ENCODE measurements at places on chromosomes 2 and 18.
A peak's percentile ranks its signal among the peaks of the same experiment; 100 is the strongest.

DNA sequence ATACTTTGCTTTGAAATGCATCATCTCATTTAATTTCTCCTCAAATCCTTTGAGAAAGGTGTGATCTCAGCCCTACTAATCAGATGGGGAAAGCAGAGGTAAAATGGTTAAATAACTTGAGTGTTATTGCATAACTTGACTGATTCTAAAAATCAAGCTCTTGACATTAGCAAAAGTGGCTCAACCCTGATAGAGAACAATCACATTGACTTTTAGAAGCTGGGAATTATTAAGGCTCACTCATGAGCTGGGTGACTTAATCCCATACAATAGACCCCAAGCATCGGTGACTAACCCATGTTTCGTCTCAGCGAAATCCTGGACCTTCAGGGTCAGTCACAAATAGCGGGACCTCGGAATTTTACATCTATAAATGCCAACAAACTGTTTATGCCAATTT, 378.9 kb downstream of the NBAS start:
- DNase-seq, result no peak

DNA sequence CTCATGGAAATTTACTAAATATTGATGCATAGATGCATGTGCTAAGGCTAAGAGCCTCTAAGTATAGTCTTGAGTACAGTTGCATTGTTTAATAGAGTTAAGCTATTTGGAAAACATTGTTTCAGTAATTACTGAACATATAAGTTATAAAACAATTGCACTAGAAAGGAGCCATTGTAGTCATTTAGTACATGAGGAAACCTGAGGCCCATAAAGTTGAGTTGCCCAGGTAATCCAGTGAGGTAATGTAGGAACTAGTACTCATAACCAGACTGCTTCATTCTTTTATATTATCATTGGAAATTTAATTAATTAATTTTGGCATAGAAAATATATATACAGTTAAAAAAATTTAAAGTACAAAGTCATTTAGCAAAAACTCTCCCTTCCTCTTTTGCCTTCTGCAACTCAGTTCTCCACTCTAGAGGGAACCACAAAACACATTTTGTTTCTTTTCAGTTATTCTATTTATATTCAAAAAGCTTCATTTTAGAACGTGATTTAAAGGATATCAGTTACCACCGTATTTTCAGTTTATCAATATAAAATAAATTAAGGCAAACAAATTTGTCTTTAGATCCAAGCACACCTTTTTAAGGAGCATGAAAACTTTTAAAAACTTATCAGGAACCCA, 27.8 kb upstream of the TBR1 start:
- no peak for DNase-seq

GRCh38 chr18:45576931-45577330, 38.3 kb upstream of the SLC14A2 start:
- DNase-seq, result no peak

DNA sequence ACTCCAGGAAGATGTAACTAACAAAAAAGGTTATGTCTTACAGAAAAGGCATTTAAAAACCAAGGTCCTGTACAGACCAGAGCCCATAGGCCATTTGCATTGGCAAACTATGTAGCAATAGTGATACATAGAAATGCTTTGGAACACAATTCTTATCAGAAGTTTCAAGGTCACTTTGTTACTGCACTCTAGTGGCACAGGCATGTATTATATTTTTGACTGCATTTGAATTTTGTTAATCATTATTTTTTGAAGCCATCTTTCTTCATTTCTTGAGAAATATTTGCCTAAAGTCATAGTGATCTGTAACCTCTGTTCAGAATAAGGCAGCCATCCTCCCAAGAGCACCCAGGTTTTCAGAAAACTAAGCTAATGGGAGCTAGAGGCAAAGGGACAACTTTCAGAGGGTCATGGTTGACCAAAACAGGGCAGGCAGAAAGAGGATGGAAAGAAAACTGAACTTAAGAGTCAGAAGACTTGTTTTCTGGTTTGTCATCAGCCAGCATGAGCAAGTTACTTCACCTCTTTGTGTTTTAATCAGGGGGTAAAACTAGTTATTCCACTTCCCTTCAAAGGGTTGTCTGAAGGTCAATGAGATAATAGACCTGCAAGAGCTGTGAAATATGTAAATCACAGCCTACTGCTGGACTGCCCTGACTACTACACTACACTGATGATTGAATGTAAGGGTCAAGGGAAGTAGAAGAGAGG, 41.5 kb downstream of the SLC38A11 start:
- DNase-seq, result peak; percentile 70

- DNase-seq, result no peak
Observed at GRCh38 chr2:232203936-232204335, 174.6 kb upstream of the ALPP start.

- DNase-seq, result peak; percentile 96
Observed at GRCh38 chr2:219218732-219219701, at the start of gene ABCB6. TSS of gene ABCB6 (minus strand) at chr2:219218958. CDS start at chr2:219218673, 285 bp downstream.

- DNase-seq, result peak; percentile 94
Observed at GRCh38 chr2:36485521-36485920, 112.4 kb downstream of the FEZ2 start.

DNA sequence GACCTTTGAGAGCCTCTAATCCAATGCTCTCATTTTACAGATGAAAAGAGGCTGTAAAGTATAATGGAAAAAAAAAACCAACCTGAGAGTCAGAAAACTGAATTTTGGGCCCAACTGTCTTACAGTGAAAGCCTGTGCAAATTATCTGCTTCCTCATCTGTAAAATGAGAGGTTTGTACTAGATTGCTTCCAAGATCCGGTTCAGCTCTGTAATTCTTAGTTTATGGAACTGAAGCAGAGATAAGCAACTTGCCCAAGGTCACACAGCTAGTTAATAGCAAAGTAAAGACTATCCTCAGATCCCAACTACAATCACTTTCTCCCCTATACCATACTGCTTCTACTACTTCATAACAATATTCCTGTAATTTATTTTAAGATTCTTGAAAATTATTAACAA, 6.3 kb downstream of the TLK1 start:
- peak; percentile 19 for DNase-seq

- peak; percentile 5 for DNase-seq
Observed at GRCh38 chr2:88181511-88181910, 11.4 kb downstream of the THNSL2 start.

DNA sequence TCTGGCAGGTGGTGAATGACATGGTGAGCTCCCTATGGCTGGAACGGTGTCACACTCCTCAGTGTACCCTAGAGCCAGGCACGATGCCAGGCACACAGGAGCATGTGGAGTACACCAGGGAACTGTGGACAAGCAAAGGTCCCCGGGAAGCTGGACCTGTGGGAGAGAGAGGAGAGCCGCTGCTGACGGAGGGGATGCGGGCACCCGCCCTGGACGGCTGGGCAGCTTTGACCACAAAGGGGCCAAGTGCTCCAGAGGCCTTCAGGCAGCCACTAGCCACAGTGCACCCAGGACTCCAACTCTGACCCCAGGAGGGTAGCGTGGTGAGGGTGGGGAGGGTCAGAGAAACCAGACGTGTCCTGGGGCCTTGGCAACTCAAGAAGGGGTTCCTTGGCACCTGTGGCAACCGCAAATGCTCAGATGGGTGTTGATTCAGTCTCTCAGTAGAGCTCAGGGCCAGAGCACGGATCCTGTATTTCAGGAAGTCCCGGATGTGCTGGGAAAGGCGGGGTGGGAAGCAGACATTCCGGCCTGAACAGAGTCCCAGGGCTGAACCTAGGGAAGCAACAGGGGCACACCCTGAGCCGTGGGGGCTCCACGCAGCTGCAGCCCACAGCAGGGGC, 2.3 kb upstream of the MAB21L4 start:
- DNase-seq, result no peak

DNA sequence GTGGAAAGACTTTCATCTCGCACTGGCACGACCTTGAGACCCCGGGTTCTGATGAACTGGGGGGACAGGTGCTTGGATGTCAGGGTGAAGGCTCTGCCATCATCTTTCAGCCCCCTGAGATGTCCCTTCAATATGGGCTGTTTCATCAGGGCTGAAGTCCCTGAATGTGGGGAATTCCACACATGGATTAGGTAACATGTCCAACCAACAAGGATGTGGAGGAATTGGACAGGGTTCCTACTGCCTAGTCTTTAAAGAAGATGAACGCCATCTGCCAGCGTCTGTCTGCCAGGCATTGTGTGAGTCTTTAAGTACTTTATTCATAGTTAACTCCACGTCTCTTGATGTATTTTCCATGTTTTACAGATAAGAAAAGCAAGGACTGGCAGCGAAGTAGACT, 5.9 kb upstream of the GRHL1 start:
- DNase-seq, result no peak
